ENCODE measurements at places on chromosomes 3 and 15. TPM values are rescaled to one million over a fixed set of nuclear protein-coding genes. Genes with fewer than 3 reads are reported as not detected.

- DNase-seq: peak; percentile 26
These were observed 34.7 kb downstream of the MYO5A start for GRCh38 chr15:52493968-52494367.

DNA sequence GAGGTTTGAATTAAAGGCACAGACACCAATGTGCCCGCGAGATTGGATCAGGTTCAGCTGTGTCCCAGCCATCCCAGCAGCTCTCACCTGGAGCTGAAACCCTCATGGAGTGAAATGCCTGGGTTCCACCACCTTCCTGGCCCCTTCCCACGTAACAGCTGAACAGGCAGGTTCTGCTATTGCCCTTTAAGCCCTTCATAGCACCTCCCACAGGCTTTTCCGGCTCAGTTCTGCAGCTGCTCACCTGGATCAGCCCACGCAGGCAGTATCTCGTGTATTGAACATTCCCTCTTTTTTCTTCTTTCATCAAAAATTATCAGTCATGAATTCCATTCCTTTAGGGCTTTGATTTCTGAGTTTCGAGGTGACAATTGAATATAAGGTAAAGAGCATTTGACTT, 129.8 kb downstream of the SLC9A9 start:
- no peak for DNase-seq

DNA sequence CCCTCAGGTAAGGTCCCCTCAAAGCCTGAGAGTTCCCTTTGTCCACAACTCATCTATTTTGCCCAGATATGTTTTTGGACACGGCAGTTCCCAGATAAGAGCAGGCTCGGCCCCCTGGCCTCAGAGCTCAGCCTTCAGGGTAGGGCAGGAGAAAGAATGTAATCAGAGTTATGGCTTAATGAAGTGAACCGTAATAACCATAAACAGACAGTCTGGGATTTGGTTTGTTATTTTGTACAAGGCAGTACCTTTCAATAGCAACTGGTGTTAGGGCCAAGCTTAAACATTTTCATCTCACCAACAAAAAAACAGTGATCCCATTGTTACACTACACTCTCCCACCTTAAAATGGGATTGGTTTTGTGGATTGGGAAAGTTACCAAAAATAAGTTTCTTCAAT, 12.2 kb upstream of the ALDH1A3 start:
- DNase-seq: no peak

DNA sequence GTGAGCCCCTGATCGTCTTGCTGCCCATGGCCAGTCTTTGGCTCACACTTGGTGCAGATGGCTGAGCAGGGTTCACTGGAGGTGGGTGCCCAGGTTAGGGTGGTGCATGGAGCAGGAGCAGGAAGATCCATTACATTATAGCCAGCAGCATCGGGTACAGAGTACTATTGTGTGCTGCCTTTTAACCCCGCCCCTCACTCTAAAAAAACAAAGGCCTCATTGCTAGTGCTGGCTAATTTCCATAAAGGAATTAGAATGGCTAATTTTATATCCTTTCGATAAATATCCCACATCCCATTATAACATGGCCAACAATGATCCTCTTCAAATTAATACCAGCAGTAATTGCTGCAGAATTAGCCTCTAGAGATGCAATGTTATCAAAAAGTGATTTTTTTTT, 45.8 kb upstream of the PPP4R2 start:
- DNase-seq: no peak

DNA sequence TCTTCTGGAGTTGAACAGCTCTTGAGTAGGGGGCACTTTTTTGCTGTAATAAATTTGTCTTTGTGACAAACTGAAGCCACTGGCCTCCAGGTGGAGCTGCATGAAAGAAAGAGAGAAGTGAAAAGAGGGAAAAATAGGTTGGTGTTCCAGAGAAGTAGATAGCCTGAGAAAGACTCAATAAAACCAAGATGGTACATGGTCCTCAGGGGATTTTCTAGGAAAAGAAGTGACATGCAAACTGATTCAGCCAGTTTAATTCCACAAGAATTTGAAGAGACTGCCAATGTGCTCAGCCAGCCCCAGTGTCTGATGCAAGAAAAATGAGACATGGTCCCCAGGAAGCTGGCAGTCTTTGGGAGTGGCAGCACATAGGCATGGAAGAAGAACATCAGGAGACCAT, 152.7 kb downstream of the CD47 start:
- peak; percentile 89 for DNase-seq

DNA sequence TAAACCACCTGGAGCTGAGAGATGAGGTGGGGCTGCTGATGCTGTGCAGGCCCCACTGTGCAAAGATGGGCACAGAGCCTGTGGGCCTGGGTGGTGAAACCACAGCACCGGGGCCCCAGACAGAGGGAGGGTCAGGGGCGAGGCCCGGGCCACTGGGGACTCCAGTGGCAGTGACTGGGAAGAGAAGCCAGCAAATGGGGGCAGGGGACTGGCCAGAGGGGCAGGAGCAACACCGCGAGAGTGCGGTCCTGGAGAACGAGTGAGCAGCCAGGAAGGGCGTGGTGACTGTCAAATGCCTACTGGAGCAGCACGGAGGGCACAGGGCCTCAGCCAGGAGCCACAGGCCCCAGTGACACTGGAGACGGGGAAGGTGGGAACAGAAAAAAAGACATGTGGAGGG, 39.8 kb downstream of the HCN4 start:
- no peak for DNase-seq

GRCh38 chr3:20682573-20682972, 496.6 kb upstream of the SGO1 start:
- DNase-seq: no peak

- DNase-seq: no peak
These were observed 16.2 kb upstream of the CCR9 start for GRCh38 chr3:45870099-45870498.

DNA sequence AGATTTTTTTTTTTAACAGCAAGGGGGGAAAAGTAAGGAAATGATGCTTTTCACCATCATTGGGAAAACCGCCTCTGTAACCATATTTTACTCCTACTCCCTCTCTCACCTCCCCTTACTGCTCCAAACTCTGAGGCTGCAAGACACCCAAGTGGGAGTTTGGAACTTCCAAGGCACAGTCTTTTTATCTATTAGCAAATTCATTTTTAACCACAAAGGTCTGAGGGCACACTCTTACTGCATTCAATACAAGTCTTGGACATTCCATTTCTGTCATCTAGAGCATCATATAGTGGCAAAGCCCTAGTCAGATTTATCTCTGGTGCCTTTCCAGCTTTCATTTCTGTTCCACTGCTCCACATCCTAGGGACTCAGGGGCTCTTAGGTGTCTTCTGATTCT, 13.2 kb downstream of the FAM162A start:
- no peak for DNase-seq

DNA sequence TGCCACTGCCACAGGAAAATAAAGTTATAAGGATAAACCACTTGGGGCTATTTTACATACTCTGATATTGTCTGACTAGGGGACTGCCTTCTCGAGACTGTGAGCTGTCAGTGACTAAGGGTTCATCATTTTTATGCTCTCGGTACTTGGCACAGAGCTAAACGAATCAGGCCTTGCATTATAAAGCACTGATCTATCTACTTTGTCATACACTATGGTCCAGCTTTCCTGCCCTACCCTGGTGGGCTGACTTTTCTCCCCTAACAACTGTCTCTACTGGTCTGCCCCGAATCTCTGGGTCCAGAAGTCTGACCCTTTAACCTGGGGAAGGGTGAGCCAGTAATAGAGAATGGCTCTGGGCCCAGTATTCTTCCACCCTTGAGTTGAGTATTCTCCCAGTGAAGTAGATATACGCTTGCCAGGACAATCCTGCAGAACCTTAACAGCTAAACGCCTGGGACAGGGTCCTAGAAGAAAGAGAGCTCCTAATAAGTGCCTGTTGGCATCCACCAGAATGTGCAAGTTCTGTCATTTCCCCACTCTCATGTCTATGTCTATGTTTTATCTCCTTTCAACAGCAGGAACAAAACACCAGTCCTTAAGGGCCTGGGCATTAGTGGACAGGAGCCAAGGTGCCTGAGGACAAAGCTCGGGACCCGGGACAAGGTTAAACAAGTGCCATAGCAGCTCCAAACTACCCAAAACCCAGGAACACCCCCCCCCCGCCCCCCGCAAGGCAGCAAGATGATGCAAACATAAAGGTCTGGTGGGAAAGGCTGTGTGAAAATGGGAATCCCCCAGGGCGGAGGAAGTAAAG, 1.2 kb downstream of the LARP6 start:
- peak; percentile 91 for DNase-seq

GRCh38 chr15:66588971-66589370, 23.2 kb upstream of the LCTL start:
- DNase-seq: no peak

DNA sequence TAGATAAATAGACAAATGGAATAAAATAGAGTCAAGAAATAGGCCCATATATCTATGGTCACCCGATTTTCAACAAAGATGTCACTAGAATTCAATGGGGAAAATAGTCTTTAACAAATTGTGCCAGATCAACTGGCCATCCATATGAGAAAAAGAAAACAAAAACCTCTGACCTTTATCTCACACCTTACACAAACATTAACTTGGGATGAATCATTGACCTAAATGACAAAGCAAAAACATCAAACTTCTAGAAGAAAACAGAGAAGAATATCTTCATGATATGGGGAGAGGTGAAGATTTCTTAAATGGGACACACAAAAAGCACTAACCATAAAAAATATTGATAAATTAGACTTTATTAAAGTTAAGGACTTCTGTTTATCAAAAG, 31.9 kb downstream of the ITGA11 start:
- DNase-seq: peak; percentile 23

DNA sequence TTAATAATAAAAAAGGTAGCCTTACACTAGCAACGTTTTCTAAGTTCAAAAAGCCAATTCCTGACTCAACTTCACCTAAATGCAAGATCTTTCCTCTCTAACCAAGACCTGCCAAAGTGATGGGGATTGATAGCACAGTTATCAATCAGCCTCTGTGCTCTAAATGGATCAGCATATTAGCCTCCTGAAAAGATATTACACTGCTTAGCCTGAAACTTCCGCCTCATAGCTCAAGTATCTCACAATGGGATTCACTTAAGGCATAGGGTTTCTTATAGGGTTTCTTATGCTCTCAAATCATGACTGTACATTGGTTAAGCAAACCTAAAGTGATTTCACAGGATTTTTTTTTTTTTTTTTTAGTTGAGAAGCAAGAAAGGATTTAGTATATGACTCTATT, 436 bp upstream of the SLC9A9 start:
- DNase-seq: no peak

DNA sequence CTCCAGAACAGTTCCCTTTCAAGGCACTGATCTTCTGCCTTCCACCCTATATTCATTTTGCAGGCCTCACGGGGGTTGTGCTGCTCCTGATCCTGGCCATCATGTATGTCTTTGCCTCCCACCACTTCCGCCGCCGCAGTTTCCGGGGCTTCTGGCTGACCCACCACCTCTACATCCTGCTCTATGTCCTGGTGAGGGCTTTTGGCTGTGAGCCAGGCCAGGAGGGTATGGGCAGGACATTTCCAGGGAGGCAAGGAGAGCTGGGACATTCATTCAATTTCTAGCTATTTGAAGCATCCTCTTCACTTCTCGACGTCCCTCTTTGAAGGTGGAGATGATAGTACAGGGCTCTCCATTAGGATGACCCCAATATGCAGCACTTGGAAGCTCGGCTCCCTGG, 25.9 kb downstream of the DUOX1 start:
- no peak for DNase-seq

DNA sequence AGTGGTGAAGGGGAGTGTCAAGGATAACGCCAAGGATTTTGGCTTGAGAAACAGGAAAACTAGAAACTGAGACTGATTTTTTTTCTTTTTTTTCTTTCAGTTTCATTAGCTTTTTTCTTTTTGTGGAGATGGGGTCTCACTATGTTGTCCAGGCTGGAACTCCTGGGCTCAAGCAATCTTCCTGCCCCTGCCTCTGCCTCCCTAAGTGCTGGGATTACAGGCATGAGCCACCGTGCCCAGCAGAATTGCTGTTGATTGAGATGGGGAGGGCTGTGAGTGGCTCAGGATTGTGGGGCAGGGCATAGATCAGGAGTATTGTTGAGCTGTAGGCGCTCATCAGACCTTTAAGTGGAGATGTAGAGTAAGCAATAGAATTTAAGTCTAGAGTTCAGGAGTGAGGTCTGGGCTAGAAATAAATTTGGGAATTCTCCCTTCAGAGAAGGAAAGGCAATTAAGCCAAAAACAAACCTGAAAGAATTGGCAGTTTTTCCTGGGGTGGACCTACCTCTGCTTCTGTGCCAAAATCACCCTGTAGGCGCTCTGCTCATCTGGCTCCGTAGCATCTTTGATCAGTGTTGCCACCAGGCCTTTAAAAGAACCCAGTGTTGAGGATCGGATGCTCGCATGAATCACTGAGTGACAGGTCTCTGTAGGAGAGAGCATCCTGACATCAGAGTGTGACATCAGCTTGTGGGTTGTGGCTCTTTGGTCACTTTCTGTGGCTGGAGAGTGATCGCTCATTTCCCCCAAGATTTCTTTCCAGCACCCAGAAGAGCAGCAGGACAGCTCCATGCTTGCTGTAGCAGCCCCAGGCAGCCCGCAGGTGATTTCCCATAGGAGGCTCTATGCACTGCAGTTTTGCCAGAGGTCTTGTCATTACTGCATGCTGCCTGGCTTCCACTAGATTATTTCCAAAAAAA, 15.8 kb downstream of the ABHD17C start:
- peak; percentile 42 for DNase-seq

DNA sequence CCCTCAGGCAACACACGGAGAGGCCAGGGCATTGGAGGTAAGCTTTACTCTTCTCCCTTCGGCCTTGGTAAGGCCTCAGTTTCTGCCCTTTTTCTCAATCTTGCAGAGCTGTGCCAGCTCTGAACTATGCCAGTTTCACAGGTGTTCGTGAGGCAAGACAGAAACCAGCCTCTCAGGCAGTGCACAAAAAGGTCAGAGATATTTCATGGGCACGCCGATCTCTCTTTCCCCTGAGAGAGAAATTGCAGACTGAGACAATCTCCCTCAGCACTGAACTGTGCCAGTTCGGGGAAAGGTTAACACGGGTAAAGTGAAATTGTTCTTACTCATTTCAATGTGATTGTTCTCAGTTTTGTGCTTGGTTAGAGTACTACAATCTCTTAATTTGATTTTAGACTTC, 88.5 kb downstream of the GMNC start:
- DNase-seq: no peak

GRCh38 chr3:124584552-124585391, 145.5 kb upstream of the UMPS start:
- peak; percentile 58 for DNase-seq

PARP3 gene
- 118 TPM for total RNA-seq

HOMER2 gene
- 17.0 TPM for total RNA-seq

SRGAP3 gene
- 1.7 TPM for total RNA-seq

FBXO40 gene
- total RNA-seq: not detected

IQCF5 gene
- not detected for total RNA-seq

LIPH gene
- not detected for total RNA-seq

CD86 gene
- total RNA-seq: not detected

FOXB1 gene
- not detected for total RNA-seq

BTD gene
- total RNA-seq: 48.0 TPM

TNK2 gene
- total RNA-seq: 12.3 TPM

RBPMS2 gene
- not detected for total RNA-seq

LRRC49 gene
- 10.3 TPM for total RNA-seq

TBCCD1 gene
- 14.6 TPM for total RNA-seq

HTR3C gene
- not detected for total RNA-seq

CLDN16 gene
- 0.11 TPM for total RNA-seq

TEX55 gene
- not detected for total RNA-seq

MAP1A gene
- total RNA-seq: 61.9 TPM

DPH6 gene
- 4.4 TPM for total RNA-seq

BNC1 gene
- 8.7 TPM for total RNA-seq

ROBO2 gene
- not detected for total RNA-seq

CSTA gene
- total RNA-seq: 1.8 TPM

Measured in GM23248 (cell line).